ENCODE measurements at places on chromosomes 12 and 14.

GRCh38 chr12:80261403-80261802 is 162.1 kb downstream of the OTOGL start:
- no peak for DNase-seq

GRCh38 chr12:45685680-45686079 is 43.8 kb upstream of the ARID2 start:
- DNase-seq, result no peak

DNA sequence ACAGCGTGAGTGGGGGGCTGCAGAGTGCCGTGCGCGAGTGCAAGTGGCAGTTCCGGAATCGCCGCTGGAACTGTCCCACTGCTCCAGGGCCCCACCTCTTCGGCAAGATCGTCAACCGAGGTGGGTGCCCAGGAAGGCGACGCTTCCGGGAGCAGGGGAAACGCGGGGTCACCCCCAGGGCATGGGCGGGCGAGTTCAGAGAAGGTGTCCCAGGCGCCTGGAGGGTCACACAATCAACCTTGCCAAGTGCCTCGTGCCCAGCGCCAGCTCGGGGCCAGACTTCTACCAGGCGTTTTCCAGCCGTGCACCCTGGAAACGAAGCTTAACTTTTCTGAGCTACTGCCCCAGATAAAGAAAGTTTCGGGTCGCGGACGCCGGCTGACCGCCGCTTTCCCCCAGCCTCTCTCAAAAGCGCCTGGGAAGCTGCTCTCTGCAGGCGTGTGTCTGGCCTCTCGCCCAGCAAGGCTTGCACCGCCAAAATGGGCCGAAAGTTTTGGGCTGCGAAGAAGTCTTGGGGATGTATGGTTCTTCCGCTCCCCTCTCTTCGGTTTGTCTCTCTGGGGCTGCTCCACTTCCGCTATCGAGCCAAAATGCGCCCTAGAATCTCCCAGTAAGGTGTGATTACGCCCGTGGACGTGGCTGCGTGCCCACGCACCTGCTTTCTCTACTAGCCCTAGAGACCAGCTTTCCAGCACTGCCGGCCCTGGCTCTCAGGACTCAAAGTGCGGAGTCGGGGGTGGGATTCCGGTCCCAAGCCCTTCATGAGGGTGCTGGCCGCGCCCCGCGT is 1.7 kb downstream of the WNT1 start:
- DNase-seq, result no peak

GRCh38 chr12:4034921-4035320 is 161.7 kb upstream of the PARP11 start:
- DNase-seq, result no peak

GRCh38 chr14:99809360-99809759 is 16.1 kb downstream of the EML1 start:
- DNase-seq, result no peak

DNA sequence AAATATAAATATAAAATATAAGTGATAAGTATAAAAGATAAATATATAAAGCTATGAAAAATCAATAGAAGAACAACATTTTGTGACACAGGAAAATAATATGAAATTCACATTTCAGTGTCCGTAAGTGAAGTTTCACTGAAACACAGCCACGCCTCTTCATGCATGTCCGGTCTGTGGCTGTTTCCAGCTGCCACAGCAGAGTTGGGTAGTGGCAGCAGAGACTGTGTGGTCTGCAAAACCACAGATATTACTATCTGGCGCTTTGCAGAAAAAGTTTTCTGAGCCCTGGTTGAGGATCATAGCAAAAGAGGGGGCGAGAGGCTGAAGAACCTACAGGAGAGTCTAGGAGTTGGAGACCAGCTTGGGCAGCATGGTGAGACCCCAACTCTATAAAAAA is 780 bp downstream of the SERPINA4 start:
- DNase-seq, result no peak

DNA sequence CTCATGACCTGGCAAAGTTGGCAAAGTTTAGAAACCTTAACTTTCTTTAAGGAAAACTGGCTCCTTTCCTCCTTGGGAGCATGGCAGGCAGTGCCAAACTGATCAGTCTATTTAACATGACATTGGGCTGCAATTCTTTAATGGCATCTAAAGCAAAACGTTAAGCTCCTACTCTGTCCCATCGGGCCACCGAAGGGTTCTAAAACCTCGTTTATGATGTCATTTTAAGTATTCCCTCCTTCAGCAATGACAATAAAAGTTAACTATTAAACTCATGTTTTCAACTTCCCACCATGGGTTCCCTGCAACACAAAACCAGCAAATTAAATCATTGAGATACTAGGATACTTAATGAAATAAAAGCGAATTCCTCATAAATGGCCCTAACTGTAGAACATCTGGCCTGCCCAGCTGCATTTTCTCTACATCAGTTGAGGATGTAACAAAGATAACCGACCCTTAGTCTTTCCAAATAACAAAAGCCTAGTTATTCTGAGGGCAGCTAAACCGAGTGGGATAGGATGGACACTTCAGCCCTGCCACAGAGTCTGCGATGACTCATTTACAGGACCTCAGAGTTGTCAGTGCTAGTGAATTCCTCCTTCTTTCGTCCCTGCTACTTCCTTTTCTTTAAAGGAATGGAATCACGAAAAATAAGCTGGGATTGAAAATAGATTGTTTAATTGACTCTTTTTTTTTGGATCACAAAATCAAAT is 34.5 kb upstream of the RIC8B start:
- no peak for DNase-seq

GRCh38 chr12:101343893-101344292 is 63.7 kb downstream of the ARL1 start:
- no peak for DNase-seq
